Kidney tubule cell (primary cell): ENCODE measurements at places on chromosomes 6 and 20.

GRCh38 chr6:70952608-70953165 is 4.2 kb downstream of the B3GAT2 start:
- DNase-seq = no peak

DNA sequence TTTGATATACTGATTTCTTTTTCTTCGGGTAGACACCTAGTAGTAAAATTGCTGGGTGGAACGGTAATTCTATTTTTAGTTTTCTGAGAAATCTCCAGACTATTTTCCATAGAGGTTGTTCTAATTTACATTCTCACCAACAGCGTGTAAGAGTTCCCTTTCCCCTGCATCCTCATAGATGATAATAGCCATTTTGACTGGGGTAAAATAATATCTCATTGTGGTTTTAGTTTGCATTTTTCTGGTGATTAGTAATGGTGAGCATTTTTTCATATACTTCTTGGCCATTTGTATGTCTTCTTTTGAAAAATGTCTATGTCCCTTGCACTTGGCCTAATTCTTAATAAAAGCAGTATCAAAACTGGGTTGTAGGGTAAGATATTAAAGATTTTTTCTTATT is 148.9 kb upstream of the SIM1 start:
- DNase-seq = no peak

DNA sequence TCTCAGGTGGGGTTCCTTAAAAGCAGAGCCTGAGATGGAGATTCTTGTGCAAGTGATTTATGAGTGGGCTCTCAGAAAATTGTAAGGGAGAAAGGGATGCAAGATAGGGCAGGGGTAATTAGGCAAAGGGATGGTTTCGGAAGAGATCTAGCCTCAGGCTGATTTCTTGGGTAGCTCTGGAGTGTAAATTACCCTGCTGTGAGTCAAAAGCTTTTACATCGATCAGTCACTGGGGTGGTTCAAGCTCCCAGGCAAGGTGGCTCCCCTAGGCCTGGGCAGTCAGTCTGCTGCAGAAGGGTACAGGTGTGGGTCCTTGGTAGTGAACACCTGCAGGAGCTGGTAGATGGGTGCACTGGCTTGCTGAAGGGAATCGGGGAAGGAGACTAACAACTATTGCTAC is 11.1 kb upstream of the PM20D2 start:
- DNase-seq = no peak

GRCh38 chr6:75296811-75297779 is 12.5 kb upstream of the TMEM30A start:
- DNase-seq = peak; percentile 72

DNA sequence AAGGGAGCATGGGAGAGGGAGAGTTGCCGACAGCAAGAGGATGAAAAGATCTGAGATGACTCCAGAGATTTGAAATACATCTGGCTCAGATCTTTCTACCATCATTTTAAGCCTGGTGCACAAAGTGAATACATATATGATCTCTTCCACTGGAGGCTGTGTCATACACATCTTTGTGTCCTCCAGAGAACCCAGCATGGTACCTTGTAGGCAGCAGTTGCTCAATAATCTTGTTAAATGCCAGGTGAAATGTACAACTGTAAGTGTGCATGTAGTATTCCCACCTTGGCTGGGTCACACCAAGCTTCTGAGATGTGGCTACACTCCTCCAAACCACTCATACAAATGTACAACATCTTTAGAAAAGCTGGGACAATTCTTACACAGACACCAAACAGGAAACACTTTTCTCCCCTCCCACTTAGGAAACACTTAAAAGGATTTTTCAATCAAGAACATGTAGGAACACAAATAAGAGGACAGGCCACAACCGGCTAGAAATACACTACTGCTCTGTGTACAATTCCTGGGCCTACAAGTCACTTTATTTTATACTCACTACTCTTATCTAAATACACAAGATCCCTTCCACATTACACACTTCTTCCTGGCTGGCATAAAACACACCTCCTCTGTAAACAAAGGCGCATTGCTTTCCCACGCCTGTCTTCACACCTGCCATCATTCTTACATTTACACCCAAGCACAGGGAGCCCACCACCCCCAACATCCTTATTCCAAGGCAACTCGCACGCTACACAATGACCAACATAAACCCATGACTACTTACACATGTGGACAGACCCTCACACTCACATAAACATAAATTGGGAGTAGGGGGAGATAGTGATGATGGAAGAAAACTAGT is 3.8 kb upstream of the IER3 start:
- no peak for DNase-seq

- no peak for DNase-seq
These were observed 89.5 kb downstream of the CHMP4B start for GRCh38 chr20:33900521-33901131.

DNA sequence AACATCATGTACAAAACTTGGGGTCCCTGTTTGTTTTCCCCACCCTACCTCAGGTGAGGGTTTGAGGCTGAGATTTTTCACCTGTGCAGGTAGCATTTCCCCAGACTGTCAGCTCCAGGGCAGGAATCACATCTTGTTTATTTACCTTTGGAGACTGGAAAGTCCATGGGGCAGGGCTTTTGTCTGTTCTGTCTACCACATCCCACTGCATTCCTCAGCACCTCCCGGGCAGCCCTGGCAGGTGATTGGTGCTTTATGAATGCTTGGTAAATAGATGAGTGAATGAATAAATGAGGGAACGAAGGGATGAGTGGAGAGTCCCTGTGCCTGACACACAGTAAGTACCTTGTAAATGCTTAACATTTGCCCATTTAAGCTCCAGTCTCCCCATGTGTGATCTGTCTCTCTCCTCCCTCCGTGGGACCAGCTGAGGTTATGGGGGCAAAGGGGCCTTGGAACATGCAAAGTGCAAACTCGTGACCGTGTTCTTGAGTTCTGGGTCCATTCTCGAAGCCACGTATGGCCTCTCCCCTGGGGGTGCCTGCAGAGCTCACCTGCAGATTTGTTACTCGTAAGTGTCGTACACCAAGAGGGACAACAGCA is 69.7 kb upstream of the PMEPA1 start:
- peak; percentile 85 for DNase-seq

- peak; percentile 18 for DNase-seq
These were observed 249.5 kb upstream of the SULF2 start for GRCh38 chr20:48034751-48035150.

GRCh38 chr6:56370127-56370540 is 122.8 kb upstream of the COL21A1 start:
- DNase-seq = peak; percentile 84

- DNase-seq = no peak
These were observed 292.0 kb upstream of the ARID1B start for GRCh38 chr6:156485150-156485549.

DNA sequence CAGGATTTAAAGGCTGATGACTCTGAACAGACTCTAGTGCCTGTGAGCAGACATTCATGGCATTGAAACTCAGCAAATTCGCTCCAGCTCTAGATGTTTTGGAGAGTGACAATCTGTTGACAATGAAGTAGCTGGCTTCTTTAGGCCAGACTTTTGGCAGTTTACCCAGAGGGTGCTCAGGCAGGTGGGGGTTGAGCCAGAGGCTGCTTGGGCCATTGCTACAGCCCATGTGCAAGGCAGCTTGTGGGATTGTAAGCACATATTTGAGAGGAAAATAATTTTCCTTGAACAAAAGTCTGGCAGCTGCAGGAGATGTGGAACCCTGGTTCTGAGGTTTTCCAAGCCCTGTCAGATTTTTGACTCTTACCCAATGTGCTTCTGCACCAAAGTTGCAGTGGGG is 311.6 kb downstream of the CDC5L start:
- DNase-seq = no peak

DNA sequence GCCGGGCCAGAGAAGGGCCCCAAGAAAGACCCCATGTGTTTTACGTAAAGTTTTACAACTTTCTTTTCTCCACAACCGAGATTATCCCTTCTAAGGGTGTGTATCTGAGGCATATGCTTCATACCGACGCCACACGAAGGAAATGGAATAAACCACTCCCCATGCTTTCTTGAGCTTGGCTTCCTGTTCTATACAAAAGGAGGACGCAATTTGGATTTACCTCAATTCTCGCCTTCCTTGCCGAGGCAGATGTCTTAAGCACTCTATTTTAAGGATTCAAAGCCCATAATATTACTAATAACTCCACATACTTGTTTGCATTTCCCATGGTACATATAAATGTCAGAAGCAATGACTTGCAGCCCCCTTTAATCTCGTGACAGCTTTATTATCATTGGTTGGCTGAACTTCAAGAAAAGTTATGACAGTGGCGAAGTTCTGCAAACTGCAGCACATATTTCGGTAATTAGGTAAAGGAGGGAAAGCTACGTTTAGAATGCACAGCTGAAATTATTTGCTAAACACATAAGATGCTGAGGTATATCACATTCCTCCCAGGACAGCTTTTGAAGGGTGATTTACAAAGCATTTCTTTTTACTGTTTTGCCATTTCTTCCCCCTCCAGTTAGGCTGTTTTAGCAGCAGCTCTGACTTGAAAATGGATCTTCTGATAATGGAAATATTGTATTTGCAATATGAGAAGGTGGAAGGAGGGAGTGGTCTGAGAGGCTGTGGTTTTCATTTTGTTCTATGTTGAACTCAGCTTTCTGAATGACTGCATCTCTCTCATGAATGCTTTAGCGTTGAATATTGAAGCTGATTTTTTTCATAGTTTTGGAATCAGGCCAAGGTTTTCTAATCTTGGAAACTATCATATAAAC is 330.5 kb downstream of the EPHA7 start:
- no peak for DNase-seq

- DNase-seq = no peak
These were observed 3.8 kb upstream of the PDYN start for GRCh38 chr20:1997483-1998192.

DNA sequence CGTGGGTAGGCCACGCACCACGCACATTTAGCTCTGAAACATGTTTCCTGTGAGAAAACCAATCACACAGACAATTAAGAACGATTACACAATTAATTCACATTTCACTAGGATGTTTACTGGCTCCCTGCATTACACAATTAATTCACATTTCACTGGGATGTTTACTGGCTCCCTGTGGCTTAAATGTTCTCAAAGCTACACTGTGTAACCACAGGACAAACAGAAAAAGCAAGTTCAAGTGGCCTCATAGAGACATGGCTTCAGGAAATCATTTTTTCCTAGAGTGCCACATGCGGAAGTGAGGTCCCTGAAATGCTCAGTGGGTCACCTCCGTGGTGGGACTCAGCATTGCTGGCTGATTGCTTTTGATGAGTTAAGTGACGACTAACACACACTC is 61.7 kb upstream of the XRN2 start:
- DNase-seq = no peak

DNA sequence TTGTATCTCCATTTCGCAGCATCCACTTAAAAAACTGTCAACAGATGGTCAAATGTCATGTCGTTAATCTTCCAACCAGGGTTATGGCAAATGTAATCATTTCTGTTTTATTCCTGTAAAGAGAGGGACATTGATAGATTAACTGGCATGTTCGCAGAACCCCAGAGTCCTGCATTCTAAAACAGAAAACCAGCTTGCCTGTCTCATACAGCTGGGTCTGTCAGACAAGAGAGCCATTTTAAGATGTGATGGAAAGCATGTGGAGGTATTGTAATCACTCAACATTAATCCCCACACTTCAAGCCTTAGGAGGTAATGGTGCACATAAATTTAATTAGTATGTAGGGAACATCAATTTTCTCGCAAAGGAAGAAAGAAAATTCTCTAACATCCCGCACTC is 4.4 kb downstream of the SMLR1 start:
- no peak for DNase-seq

GRCh38 chr6:31058128-31058894 is 48.0 kb downstream of the MUC22 start:
- peak; percentile 98 for DNase-seq

DNA sequence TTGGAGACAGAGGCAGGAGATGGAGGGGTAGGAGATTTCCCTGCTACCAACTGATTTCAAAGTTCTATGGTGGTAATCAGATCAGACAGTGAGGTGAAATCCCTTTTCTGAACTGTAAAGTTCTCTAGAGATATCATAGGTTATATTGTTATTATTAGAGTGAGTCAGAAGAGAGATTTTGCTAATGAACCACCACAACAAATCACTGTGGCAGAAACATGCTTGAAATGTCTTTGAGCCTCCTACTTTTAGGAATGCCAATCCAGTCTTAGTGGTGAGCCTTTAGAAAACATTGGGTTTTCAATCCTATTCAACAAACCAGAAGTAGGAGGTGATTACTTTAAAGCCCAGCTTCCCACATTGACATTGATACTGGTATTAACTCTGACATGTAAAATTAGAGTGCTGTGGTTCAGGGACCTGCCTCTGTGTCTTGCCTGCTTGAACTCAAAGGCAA is 136.7 kb upstream of the CNR1 start:
- peak; percentile 44 for DNase-seq

GRCh38 chr6:100808638-100809275 is 72.4 kb downstream of the ASCC3 start:
- peak; percentile 59 for DNase-seq

DNA sequence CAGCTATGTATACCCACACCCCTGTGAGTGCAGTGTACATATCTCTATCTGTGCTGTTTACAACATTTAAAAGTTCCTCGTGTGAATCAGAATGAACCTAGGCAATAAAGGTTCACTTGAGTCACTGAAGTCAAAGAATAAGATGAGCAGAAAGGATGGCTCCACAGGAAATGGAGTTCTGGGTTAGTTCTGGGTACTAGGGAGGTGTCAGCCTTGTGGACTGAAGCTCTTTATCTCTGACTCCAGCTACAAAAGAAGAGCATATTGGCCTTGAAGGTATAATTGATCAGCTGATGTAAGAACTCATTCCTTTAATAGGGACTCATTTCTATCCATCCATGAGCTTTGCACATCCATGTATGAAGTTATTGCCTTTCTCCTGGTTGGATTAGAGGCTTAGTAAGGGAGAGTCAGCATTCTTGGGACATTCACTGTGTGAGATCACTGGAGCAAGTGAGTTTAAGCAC is 73.9 kb upstream of the BACH2 start:
- peak; percentile 76 for DNase-seq

GRCh38 chr20:4689220-4689619 is 32.5 kb upstream of the PRND start:
- DNase-seq = no peak

DNA sequence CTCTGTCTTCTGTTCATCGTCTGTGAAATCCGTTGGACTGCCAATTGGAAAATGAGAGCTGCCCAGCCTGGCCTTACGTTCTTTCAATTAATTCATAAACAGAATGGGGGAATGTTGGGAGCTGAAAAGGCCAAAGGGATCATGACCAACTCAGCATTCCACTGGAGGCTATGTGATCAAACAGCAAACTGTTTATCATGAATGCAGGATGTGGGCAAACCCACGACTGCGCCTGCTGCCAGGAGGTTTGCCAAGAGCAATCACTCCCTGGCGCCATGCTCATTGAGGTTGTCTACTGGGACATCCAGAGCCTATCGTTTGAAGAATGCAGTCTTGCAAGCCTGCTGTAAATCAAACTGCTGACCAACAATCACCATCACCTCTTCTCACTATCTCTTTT is 9.3 kb upstream of the FKBP1A start:
- peak; percentile 69 for DNase-seq
